ENCODE measurements at places on chromosomes 3 and 15.

DNA sequence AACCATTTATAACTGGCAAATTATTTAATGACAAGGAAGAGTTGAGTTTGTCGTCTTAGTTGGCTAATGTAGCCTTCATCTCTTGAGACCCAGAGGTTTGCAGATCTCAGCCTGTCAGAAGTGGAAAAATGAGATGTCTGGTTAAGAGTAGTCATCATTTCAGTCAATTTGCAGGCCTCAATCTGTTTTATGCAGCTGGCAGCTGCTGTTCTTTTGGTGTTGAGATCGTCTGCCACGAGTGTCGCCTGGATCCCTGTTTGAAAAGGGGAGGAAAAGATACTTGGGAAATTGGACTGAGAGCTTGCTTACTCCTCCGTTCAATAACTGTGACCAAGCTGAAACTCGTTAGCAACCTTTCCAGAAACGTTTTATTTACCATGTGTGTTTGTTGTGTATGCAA, 2.3 kb downstream of the PHLDB2 start:
- DNase-seq = no peak

DNA sequence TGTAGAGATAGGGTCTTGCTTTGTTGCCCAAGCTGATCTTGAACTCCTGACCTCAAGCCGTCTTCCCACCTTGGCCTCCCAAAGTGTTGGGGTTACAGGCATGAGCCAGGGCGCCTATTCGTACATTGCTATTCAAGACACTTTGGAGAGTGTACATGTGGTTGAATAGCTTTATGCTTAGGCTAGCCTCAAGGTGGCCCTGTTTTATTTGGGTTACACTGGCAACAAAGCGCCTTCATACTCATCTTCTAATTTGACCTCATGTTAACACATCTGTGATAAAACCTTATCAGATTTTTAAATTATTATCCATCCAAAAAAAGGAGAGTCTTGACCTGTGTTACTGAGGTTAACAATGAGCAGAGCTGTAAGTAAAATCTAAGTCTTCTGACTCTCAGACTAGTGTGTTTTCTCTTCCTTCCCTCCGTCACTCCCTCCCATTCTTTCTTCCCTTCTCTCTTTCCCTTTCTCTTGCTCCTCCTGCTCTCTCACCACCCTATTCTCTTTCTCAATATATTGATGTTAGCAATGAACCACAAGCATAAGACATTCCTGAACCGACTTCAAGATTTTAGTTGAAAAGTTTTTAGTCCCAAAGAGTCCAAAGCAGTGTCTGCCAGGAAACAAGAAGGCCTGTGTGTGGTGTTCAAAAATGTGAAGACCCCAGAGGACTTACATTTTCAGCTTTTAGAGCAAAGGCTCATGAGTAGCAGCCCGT, 603.7 kb upstream of the CFAP20DC start:
- DNase-seq = no peak

- DNase-seq = no peak
Observed at GRCh38 chr3:196624907-196625306, 14.6 kb upstream of the NRROS start.

- DNase-seq = no peak
Observed at GRCh38 chr3:77412021-77412438, 372.1 kb downstream of the ROBO2 start.

DNA sequence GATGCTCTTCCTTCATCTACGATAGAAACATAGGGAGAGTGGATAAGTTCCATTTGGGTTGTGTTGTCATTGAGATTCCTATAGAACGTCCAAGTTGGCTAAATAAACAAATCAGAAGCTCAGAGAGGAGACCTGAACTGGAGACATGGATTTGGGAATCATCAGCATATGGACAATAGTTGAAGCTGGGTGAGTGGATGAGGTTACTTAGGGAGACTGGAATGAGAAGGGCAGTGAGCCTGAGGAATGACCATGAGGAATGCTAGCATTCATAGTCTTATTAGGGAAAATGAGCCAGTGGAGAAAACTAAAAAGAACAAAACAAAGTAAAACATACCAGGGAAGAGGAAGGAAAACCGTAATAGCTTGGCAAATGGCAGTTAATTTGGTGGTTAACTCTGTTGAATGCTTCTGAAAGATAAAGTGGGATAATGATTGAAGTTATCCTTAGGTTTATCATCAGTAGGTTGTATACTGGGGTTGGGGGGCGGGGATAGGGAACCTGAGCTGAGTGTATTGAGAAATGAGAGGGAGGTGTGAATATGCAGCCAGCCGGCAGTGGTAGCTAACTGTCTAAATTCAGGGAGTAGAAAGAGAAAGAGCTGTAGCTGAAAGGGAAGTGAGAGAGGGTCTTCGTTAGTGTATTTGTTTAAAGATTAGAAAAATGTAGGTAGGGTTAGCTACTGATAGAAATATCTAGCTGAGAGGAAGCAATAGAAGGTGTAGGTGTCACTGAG, 74.6 kb downstream of the ARHGEF26 start:
- no peak for DNase-seq

GRCh38 chr3:5677555-5677954, 490.0 kb downstream of the EDEM1 start:
- no peak for DNase-seq

GRCh38 chr15:77666296-77666660, 33.6 kb upstream of the LINGO1 start:
- no peak for DNase-seq

GRCh38 chr3:1093217-1093616, 393 bp downstream of the CNTN6 start:
- no peak for DNase-seq

DNA sequence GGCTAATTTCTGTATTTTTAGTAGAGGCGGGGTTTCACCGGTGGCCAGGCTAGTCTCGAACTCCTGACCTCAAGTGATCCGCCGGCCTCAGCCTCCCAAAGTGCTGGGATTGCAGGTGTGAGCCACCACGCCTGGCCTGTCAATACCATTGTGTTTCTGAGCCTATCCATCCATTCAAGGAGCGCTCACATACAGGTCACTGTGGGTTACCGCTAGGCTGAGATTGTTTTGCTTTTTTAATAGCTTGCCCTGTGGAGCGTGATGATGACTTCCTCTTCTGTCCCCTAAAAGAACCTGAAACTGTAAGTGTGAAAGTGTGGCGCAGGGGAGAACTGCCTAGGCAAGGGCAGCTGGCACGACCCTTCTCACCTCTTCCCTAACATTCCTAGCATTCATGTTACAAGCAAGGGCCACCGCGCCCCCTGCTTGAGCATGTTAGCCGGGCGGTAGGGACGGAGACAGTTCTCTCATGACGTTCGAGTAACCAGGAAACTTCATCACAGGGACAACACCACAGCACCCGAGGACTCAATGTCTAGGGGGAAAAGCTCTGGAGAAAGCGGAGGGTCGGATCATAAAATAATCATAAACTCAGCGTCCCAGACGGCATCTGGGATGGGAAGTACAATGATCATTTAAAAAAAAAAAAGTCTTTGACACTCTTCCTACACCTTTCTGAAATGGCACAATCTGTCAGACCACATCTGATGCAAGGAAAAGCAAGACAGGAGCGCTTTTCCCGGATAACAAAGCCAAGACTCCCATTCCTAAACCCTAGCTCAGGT, 790 bp downstream of the LAMP3 start:
- no peak for DNase-seq

- DNase-seq = no peak
Observed at GRCh38 chr3:21752749-21753347, 1.8 kb upstream of the ZNF385D start.

DNA sequence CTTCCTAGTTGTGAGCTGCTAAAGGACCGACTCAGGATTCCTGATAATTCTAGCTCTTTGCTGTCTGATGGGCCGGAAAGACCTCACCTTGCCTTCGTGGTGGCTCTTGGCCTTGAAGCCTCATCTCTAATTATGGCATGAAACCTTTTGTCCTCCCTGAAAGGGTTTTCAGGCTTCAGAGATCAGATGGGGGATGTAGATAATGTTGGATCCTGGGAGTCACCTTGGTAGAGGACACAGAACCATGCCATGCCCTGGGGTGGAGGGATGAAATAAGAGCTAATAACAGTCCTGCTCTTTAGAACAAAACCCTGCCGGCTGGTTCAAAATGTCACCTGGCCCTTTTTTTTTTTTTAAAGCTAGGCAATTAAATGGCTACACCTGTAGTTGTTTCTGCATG, 50.8 kb upstream of the SYN2 start:
- no peak for DNase-seq

GRCh38 chr3:119898478-119899191, 116.7 kb downstream of the NR1I2 start:
- DNase-seq = no peak

DNA sequence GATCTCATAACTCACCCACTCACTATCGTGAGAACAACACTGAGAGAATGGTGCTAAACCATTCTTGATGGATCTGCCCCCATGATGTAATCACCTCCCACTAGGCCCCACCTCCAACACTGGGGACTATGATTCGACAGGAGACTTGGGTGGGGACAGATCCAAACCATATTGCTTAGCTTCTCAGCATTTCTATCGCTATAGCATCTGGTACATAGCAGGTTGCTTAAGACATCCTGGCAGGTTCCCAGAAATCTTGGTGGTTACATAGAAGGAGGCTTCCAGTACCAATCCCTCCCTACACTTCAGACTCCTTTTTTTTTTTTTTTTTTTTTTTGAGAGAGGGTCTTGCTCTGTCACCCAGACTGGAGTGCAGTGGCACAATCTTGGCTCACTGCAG, 487.8 kb downstream of the EDEM1 start:
- DNase-seq = no peak

- DNase-seq = no peak
Observed at GRCh38 chr3:63976161-63976871, 47.0 kb downstream of the PSMD6 start.

DNA sequence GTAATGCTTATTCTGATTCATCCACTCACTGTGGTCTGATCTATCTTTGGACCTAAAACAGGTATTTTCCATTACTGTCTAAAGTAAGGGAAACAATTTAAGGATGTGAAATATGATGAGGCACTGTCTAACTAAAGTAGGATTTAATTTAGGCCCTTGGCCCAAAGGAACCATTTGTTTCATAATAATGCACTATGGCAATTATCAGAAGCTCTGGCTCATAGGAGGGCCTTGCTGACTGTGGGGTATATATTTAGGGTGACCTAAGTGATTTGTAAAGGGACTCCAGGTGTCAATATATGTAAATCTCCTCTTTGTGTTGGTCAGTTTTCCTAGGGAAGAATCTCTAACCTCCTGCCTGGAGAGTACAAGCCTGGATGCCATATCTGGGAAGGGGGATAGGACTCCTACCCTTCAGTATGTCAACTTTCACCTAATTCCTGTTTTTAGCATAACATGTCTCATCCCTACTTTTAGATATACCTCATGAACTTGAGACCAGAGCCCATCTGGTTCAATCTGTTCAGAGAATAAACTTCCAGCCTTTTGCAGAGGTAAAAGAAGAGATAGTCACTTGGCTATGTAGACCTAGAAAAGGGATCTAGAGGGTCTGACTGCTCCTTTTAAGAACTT, 20.1 kb downstream of the DET1 start:
- DNase-seq = no peak

GRCh38 chr3:94349310-94349878, 286.5 kb downstream of the NSUN3 start:
- no peak for DNase-seq

- DNase-seq = no peak
Observed at GRCh38 chr3:193784822-193785221, 191.8 kb downstream of the OPA1 start.

- DNase-seq = peak; percentile 40
Observed at GRCh38 chr3:171460725-171461524, 720 bp upstream of the TNIK start.

- DNase-seq = no peak
Observed at GRCh38 chr3:100455841-100456550, 36.4 kb upstream of the TMEM45A start.

DNA sequence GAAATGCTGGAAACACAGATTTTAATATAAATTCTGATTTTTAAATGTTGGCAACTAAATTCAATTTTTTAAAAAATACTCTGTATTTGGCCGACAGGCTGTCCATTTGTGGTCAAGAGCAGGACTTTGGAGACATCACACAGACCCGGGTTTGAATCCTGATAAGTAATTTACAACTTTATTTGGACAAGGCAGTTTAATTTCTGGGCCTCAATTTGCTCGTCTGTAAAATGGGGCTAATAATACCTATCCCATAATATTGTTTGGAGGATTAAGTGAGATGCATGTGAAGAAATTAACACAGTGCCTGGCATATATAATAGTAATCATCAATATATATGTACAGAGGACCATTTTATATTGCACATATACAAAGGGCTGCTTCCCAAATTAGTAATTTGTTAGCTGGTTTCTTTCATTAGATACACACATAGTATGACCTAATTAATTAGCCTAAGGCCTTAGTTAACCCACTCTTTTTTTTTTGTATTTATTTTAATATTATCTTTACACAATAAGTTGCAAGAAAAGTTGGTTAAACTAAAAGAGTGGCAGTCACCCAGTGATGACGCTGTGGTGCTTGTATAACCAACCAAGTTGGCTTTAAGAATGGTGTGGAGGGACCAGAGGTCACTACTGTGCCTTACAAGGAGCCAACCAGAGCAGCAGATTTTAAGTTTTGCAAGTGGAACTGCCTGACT, 665 bp downstream of the PIGB start:
- DNase-seq = no peak

DNA sequence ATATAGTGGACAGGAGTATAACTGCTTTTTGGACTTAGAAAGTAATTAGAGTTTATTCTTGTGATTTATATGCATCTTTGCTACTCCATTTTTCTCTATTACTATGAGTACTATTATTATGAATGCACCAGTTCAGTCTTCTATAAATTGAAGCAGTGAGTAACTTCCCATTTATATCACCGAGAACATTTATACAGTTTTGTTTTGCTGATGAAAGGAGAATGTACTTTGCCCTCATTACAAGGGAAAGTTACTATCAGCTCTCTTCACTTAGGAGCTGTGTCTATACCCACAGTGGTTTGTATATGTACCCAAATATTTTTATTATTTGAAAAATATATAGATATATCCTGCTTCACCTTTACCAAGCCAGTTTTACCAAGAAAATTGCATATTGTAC, 5.7 kb downstream of the KBTBD12 start:
- DNase-seq = no peak

DNA sequence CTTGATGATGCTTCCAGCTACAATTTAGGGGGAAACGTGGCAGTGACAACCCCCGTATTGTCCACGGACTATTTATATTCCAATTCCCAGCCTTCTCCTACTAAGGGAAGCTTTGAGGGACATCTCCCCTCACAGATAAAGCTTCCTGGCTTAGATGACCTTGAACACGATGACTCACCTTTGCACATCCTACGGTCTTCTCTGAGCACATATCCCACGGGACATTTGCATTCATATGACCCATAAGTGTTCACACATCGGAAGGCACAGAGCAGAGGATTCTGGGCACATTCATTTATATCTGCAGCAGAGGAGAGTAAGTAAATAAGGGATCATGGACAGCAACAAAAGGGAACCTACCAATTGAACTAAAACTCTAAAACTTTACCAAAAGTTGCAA, 101.5 kb downstream of the DUT start:
- no peak for DNase-seq

GRCh38 chr3:116155841-116156240, 289.4 kb downstream of the LSAMP start:
- DNase-seq = no peak

- no peak for DNase-seq
Observed at GRCh38 chr3:127701280-127701911, 28.6 kb downstream of the ABTB1 start.

- DNase-seq = no peak
Observed at GRCh38 chr3:111592936-111593335, 2.2 kb downstream of the ZBED2 start.

GRCh38 chr3:71724584-71725270, 475 bp downstream of the EIF4E3 start:
- no peak for DNase-seq

Measured in CD4-positive, alpha-beta T cell treated with Interleukin-6 at 100 ng/mL for 8 hours (primary cell).